ENCODE measurements at places on chromosomes 12 and 14.

DNA sequence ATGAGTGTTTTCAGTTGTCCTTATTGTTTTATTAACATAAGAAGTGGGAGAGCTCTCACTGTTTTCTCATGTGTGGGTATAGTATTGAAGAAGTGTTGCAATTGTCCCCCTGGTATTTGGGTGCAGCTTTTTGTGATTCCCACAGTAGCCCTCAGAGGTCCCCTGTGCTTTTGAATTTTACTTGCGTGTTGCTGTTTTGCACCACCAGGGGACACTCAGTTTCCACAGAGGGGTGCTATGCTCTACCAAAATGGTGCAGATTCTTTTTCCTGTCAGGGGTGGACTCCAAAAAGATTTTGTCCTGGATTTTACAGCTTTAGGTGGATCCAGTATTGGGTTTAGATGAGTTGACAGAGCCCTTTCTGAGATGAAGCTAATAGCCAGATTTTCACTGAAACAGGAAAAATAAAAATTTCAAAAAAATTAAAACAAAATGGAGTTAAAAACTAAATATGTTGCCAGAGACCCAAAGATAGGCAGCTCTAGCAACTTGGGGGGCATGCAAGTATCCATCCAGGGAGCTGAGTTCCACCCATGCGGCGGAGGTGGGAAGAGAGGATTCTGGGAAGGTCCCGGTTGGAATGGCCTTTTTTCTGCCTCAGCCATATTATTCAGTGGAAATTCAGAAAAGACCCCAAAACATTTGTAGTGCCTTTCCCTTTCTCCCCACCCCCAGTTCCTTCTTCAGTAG is 50.2 kb downstream of the TTLL5 start:
- no peaks in the 10 kb centered on the region for H3K27me3 ChIP-seq
- peaks cover 3% of the 10 kb centered on the region for H3K4me1 ChIP-seq
- peaks cover 2% of the 10 kb centered on the region for H3K36me3 ChIP-seq

DNA sequence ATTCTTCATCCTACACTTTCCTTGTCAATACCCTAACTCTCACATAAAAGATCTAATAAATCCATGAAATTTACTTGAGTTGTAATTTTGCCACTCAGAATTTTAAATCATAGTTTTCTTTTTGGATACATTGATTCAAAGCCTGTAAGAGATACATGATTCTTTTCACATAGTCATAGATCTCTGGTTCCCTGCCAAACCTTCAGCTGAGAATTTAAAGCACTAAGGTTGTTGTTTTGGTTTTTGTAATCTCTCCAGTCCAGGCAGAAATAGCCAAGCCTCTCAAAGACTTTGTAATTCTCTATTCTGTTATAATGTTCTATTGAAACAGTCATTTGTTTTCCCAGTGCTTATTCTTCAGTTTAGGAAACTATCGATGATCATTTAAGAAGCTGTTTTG is 273.9 kb downstream of the TRHDE start:
- H3K27me3 ChIP-seq, result no peaks in the 10 kb centered on the region
- no peaks in the 10 kb centered on the region for H3K36me3 ChIP-seq
- no peak for DNase-seq
- H3K4me1 ChIP-seq, result no peaks in the 10 kb centered on the region
- H3K4me3 ChIP-seq, result no peak overlapping the region

GRCh38 chr12:125284945-125285685 is 219.9 kb downstream of the AACS start:
- H3K4me3 ChIP-seq, result no peak overlapping the region
- no peak overlapping the region for H3K27ac ChIP-seq
- DNase-seq, result no peak
- no peaks in the 10 kb centered on the region for H3K27me3 ChIP-seq

GRCh38 chr14:26841326-26841725 is 243.5 kb upstream of the NOVA1 start:
- no peak for DNase-seq
- no peaks in the 10 kb centered on the region for H3K36me3 ChIP-seq
- no peak overlapping the region for H3K4me3 ChIP-seq
- H3K4me1 ChIP-seq, result no peaks in the 10 kb centered on the region

- H3K27me3 ChIP-seq, result no peaks in the 10 kb centered on the region
- peaks cover 3% of the 10 kb centered on the region for H3K4me1 ChIP-seq
- peaks cover 13% of the 10 kb centered on the region for H3K36me3 ChIP-seq
Observed at GRCh38 chr12:68888243-68888642, 44.7 kb downstream of the CPM start.
